ENCODE measurements at places on chromosomes 12 and 14.

DNA sequence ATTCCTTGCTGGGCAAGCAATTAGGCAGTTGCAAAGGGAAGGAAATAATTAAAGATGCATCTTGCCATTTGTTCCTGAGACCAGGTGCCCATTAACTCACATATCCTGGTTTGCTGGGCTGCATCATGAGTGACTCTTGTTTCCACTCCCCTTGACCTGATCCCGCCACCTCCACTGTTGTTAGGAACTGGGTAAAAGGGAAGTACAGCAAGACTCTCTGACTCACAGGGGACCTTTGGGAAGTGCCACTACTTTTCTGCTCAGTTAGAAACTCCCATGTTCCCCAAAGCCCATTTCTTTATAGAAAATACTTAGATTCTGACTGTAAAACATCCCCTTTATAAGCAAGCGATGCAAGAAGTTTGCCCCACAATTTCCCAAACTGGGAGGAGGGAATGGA, 186.0 kb upstream of the BCL2L14 start:
- no peak for DNase-seq

GRCh38 chr12:122104844-122105243, 26.3 kb downstream of the MLXIP start:
- DNase-seq, result no peak

GRCh38 chr12:119383206-119383605, 48.7 kb downstream of the CCDC60 start:
- no peak for DNase-seq

GRCh38 chr12:29702222-29702621, 81.5 kb downstream of the TMTC1 start:
- no peak for DNase-seq

- DNase-seq, result no peak
Measured at GRCh38 chr14:24441904-24442239, 704 bp downstream of the SDR39U1 start.

DNA sequence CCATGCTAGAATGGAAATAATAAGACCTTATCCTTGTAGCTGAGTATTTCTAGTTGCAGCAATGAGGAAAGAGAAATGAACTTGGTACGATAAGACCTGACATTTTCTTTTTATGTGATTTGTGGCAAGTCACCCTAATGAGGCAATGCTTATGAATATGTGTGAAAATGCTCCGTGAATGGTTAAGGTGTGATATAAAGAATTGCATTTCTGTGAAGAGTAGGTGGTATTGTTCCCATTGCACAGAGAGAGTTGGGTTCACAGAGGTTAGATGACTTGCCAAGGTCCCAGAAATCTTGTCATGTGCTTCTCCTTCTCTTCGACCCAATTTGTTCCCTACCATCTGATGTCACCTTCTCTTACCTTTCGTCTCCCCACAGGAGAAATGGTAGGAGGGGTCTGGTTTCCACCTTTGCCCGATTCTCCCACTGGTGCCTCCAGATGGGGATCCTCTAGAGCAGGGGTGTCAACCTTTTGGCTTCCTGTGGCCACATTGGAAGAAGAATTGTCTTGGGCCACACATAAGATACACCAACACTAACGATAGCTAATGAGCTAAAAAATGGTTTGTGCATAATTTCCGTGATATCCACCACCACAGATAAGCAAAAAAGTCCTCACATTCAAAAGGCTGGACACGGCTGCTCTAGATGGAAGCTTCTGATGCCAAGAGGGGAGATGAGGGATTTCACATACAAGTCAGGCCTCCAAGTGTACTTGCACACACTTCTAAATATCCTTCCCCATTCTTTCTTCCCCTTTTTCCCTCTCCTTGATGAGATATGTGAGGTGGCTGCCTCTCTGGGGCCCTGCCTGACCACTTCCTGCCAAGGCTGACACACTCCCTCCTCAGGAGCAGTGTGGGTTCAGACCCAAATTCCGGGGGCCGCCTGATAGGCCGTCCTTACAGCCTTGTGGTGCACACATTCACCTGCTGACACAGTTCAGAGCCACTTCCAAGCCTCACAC, 96.1 kb downstream of the PLXNC1 start:
- DNase-seq, result no peak

DNA sequence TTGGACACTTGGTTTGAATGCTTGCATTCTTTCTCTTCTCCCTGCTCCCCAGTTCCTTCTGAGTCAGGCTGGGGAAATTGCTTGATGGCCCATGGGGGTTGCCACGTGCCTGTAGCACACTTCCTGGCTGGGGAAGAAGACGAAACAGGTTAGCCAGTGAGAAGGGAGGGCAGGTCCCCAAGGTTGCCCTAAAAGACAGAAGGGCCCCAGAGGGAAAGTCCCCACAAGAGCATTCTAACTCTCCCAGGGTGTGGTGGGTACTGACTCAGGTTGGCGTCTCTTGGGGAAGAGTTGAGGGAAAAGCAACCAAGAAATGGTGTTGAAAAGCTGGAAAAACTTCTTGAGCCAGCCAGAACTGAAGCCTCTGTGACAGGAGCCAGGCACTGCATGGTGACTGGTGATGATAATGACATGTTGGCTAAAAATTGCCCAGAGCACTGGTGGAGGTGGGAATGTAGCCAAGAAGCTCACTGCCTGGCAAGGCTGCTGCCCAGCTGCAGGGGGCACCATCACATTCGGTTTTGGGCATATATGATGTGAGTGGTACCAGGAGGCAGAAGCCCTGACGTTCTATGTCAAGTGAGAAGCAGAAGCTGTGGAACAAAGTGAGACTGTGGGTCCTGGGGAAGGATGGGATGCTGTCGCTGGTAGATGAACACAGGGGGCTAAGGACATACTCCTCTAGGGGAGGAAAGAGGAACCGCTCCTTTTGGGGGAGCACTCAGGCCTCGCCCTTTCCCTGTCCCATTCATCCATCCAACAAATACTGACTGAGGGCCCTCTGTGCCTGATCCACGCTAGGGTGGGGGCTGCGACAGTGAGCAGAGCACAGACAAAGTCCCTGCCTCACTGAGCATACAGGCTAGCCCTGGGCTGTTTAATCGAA, 8.1 kb upstream of the RABGGTA start:
- DNase-seq, result no peak

DNA sequence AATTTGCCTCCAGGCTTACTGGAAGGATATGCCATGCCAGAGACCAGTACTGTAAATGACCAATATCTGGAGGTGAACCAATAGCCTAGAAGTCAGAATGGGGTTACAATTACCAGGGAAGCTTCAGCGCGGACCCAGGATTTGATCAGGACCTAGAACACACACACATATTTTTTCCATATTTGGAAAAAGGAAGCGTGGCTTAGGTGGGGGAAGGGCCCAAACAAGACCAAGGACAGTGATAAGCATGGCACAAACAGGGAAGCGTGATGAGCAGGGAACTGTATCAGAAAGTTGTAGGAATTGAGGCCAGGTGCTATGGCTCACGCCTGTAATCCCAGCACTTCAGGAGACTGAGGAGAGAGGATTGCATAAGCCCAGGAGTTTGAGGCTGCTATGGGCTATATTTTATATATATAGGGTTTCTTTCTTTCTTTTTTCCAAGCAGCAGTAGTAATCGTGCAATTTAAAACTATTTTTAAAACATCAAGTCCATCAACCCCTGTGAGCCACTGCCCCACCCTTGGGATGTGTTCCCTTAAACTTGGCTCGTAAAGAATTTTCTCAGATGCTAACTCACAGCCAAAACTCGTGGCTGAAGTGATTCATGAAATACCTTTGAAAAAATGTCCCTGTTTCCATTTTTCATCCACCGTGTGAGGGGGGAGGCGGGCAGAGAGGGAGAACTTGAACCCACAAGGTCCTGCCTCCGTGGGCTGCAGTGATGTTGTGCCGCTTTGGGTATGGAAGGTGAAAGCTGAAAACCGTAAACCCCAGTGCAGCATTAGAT, 16.7 kb downstream of the HRK start:
- peak; percentile 85 for DNase-seq
